Activated CD4-positive, alpha-beta memory T cell treated with anti-CD3 and anti-CD28 coated beads for 36 hours (primary cell): ENCODE measurements at places on chromosomes 5 and 9. TPM values are rescaled to one million over a fixed set of nuclear protein-coding genes. Genes with fewer than 3 reads are reported as not detected.

Gene CTNND2
- not detected for total RNA-seq

Gene UGT3A1
- total RNA-seq: not detected

Gene NMUR2
- not detected for total RNA-seq

Gene SLC38A9
- 14.2 TPM for total RNA-seq

GRCh38 chr9:133893191-133893994 lies 98.7 kb downstream of the VAV2 start:
- DNase-seq: no peak

DNA sequence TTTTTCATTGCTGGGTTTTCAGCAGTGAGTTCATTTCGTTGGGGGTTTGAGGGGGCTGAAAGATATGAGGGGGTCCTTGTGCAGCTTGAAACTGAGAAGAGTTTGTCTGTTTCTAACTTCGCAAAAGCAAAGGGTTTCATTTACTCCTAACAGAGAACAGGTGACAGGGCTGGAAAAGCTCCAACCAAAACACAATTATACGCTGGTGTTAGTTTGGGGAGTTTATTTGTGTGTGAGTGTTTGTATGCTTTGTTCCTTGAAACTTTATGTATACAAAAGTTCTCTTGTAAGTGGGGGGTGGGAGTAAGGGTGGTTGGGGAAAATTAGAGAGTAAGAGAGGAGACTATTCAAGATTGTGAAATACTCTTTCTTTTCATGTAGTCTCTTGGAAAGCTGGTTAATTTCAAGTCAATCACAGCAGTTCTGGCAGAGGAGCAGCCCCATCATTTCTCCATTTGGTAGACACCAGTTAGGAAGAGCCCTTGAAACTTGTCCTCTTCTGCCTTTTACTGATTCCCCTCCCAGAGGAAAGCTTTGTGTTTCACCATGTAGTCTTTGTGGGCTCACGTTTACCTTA lies 881 bp downstream of the TNFAIP8 start:
- DNase-seq: no peak

- no peak for DNase-seq
Measured at GRCh38 chr5:90902651-90903386, 344.2 kb downstream of the ADGRV1 start.

DNA sequence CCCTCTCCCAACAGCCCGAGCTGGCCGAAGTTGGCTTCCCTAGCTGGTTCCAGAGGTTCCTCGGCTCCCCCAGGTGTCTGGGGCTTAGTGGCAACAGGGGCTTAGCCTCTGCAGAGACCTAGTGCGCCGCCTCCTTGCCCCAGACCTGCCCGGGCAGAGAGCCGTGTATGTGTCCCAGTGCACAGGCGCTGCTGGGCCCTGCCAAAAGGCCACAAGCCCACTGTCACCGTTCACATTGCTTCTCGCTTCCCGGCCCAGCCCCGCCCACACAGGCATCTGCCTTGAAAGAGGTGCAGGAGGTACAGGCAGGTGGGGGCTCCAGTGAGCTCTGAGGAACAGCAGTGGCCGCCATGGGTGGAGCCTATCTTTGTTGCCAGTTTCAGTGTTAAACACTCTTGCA lies 2.5 kb upstream of the CACFD1 start:
- DNase-seq: no peak

- no peak for DNase-seq
Measured at GRCh38 chr5:141077826-141078225, 16.6 kb upstream of the PCDHB2 start.

GRCh38 chr5:125607018-125607417 lies 816.2 kb upstream of the GRAMD2B start:
- no peak for DNase-seq

DNA sequence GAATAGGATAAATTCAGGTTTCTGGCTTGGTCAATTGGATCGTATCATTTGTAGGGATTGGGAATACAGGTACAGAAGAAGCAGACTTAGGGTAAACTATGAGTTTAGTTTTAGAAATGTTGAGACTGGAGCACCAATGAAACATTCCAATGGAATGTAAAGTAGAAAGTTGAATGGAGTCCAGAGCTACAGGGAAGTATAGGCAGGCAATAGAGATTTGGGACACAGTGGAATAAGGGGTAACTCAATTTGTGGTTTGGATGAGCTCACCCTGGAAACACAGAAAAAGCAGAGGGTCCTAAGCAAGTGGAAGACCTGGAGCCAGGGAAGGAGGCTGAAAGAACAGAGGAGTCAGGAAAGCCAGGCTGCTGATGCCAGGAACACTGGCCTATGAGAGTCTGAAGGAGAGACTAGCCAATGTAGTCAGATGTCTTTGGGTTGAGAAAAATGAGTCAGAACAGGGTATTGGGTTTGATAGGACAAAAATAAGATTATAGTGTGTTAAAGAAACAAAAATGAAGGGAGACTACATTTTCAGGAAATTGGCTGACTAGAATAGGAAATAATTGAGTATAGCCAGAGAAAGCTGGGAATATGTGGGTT lies 72.8 kb downstream of the STARD4 start:
- DNase-seq: no peak

DNA sequence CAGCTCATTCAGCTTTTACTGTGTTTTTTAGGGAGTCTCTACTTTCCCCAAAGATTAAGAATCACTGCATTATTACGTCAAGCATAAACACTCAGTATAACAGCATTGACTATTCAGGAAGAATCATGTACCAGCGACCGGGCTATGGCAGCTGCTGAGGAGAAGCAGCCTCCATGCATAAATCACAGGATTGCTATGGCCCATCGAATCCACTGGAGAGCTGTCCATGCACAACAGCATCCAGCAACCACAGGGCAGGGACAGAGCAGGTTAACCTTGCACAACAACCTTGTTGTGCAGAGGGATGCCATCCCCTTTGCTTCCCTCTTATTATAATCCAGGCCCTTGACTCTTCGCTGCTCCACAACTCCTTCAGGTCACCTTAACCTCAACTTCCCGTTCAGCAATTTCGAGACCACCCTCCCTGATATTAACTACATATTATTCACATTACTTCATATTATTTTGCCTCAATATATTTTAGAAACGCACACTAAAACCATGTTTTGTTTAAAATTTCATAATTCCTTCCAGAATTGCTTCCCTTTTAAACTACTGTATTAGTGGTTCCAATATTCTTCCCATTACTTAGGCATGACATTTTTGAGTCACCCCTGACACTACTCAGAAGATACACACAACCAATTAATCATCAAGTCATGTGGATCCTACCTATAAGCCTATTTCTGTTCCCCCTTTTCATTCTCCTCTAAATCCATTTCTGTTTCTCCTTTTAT lies 991 bp downstream of the IARS1 start:
- no peak for DNase-seq

DNA sequence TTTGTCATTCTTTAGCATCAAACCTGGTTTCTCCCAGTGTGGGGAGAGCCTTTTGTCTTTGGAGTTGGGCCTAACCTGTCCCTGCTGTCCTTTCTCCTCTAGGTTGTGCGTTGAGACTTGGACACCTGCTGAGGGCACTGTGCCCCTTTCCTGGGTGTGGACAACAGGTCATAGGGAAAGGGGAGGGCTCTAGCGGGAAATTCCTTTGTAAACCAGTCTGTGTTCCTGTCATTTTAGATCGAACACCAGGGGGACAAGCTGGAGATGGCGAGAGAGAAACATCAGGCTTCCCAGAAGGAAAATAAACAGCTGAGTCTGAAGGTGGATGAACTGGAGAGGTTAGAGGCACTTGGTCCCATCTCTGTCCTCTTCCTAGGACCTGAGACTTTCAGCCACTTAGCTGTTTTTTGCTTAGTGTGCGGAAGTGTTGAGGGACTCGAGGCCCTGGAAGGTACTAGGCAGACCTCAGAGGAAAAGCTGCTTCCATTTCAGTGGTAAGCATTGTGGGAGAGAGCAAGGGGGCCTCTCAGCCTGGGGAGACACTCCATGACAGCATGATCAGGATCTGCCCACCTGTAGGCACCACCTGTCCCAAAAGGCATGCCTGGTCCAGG lies 8.6 kb upstream of the GLE1 start:
- no peak for DNase-seq

DNA sequence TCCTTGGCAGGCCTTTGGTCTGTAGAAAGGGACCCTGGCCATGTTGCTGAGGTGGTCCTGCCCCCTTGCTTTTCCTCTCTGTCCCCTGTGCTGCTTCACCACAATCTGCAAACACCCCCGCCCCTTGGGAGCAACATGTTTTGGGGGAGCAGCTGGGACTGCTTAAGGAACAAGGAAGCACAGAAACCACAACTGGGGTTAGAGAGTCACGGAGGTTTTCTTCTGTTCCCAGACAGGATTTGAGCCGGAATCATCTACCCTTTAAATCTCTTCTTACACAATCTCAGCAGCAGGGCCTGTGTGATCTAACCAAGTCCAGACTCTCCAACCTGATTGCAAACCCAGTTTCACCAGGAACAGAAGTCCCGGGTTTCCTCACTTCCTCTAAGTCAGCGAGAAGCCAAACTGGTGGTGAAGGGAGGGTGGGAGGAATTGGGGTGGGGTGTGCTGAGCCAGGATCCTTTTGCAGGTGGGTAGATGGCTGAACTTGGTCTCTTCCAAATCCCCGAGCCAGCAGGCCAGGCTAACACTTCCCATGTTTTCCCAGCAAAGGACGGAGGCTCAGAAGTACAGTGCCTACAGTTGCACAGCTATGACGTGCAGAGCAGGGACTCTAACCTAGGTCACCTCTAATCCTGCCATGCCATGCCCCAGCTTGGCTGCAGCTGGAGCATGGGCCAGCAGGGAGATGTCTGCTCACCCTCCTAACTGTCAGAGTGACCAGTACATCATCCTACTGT lies 25.0 kb downstream of the SH3PXD2B start:
- DNase-seq: no peak

DNA sequence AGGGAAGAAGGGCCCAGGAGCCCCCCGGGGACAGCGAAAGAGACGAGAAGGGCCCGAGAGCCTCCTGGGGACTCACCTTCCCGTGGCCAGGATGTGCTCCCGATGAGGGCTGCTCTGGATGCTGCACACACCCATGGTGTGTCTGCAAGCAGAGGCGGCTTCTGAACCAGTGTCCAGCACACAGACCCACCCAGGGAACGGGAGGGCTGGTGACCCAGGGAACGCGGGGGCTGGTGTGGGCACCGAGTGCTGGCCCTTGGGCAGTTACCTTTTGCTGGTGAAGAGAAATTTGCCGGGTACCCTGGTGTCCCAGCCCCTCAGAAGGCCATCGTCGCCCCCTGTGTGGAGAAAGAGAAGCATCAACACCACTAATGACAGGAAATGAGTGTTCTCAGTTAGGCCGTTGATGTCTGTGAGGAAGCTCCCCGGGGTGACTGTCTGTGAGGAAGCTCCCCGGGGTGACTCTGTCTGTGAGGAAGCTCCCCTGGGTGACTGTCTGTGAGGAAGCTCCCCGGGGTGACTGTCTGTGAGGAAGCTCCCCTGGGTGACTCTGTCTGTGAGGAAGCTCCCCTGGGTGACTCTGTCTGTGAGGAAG lies 13.2 kb downstream of the MRPL41 start:
- no peak for DNase-seq
